ENCODE measurements at places on chromosomes 16 and 17.
A peak's percentile ranks its signal among the peaks of the same experiment; 100 is the strongest.

DNA sequence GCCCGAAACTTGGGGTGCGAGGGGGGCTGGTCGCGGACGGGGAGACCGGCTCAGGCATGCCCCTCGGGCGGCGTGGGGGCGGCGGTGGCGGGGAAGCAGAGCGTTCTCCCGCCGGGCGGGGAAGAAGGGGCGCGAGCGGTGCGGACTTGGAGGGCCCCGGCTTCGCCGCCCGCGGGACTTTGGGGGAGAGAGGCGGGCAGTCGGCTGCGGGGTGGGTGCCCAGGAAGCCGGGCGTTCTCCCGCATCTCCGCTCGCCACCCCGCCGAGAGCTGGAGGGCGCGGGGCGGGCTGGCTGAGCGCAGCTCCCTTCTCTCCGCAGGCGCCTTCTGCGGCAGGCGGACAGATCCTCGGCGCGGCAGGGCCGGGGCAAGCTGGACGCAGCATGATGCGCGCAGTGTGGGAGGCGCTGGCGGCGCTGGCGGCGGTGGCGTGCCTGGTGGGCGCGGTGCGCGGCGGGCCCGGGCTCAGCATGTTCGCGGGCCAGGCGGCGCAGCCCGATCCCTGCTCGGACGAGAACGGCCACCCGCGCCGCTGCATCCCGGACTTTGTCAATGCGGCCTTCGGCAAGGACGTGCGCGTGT lies 772 bp downstream of the NTN1 start:
- DNase-seq: no peak

GRCh38 chr17:81868674-81869220 lies 2.4 kb downstream of the ARHGDIA start:
- no peak for DNase-seq

DNA sequence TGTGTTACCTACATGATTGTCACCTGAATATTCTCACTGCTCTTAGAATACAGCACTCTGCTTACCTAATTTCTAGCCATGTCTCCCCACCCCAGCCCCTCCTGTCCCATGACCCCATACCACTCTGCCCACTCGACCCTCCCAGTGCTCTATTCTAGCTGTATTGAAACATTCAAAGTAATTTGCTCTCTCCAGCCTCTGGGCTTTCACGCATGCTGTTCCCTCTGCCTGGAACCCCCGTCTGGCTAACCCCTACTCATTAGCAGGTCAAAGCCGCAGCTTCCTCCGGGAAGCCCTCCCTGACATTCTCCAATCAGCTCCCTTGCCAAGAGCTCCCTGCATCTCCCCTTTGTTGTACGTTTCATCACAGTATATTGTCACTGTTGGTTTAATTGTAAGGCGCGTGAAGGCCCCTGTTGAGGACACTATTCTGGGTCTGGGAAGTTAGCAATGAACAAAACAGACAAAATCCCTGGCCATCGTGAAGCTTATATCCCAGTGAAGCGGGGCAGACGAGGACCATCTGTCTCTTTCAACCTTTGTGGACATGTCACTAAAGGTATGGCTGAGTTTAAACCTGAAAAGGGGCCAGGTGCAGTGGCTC lies 72.3 kb upstream of the LHX1 start:
- DNase-seq: no peak

- DNase-seq: no peak
Measured at GRCh38 chr16:3216263-3216640, 18.7 kb downstream of the ZNF200 start.

DNA sequence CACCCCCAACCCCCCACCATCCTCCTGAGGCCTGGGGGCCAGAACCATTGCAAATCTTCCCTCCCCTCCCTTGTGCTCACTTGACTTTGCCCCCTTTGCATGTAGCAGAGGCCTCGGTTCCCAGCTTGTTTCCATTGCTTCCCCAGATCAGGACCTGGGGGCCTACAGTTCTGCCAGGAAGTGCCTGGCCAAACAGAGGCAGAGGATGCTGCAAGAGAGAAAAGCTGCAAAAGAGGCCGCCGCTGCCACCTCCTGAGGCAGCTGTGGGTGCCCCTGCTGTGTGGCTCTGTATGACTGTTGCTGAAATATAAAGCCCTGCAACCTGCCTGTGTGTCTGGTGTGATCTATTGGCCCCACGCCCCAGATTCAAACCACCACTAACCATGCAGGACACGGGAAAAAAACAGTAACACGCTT lies 2.3 kb downstream of the NDUFB10 start:
- DNase-seq: no peak

GRCh38 chr17:40822132-40822812 lies at the start of gene KRT10:
KRT10 (minus strand) TSS chr17:40822614; CDS start chr17:40822585, 29 bp downstream.
- no peak for DNase-seq

- DNase-seq: no peak
Measured at GRCh38 chr17:75097865-75098264, 10.1 kb downstream of the SLC16A5 start.

- no peak for DNase-seq
Measured at GRCh38 chr17:77405867-77406732, 265.3 kb downstream of the SEC14L1 start.

GRCh38 chr17:73510981-73511718 lies 133.1 kb downstream of the SDK2 start:
- DNase-seq: peak; percentile 56
